Bronchial epithelial cell (primary cell): ENCODE measurements at places on chromosomes 7 and 10. TPM values are rescaled to one million over a fixed set of nuclear protein-coding genes. Genes with fewer than 3 reads are reported as not detected.

- DNase-seq: no peak
These were observed 664.9 kb downstream of the SUGCT start for GRCh38 chr7:40799493-40800403.

DNA sequence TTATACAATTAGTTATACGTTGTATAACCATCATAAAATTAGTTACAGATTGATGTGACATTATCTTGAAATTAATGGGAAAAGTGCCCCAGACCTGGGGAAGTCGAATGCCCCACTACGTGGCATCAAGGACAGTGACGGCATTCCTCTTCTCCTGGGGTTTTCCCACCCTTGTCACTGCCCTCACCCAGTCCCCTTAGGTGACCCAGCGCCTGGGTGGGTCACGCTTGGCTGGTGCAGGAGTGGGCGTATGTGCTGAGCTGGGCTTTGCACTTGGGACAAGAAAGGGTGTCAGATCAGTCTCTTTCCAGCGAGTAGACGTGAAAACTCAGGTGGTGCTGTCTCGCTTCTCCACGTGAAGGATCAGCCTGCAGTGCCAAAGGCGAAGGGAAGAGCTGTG is 7.6 kb downstream of the FOXK1 start:
- DNase-seq: no peak

DNA sequence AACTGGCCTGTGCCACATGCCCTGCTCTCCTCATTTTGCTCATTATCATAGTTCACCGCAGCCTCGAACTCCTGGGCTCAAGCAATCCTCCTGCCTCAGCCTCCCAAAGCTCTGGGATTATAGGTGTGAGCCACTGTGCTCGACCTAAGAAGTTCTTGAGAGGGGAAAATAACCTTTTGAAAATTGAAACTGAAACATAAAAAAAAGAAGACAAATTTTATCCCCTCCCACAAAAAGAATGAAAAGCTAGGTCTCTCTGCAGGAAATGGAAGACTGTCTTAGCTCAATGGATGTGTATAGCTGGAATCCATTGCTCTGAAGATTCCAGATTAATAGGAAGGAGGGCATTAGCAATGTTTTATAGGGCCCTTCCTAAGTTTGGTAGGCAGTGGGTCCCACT is 2.0 kb upstream of the EXOC6 start:
- DNase-seq: no peak

- no peak for DNase-seq
These were observed 75.7 kb downstream of the CDH23 start for GRCh38 chr10:71472466-71472865.

DNA sequence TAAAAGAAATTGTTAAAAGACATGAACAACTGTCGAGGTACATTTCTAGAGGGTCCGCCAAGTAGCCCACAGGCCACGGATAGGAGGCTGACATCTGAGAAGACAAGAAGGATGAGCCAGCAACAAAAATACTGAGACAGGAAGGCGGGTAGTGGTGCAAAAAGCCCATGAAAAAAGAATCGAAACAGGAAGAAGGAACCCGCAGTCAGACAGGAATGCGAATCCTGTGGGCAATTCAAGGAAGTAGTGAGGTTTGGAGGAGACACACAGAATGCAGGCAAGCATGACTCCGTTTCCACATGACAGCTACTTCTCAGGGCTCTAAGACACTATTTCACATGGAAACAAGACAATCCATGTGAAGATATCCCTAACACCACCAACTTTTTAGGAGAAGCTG is 125.2 kb downstream of the DOCK4 start:
- no peak for DNase-seq

GRCh38 chr7:83738291-83738835 is 89.4 kb upstream of the SEMA3E start:
- no peak for DNase-seq

- peak; percentile 37 for DNase-seq
These were observed 64.4 kb downstream of the SUGCT start for GRCh38 chr7:40199076-40199802.

- DNase-seq: peak; percentile 35
These were observed 576.1 kb upstream of the LRRTM3 start for GRCh38 chr10:66349726-66350125.

GRCh38 chr7:129951226-129952085 is 1.3 kb downstream of the UBE2H start:
- no peak for DNase-seq

DNA sequence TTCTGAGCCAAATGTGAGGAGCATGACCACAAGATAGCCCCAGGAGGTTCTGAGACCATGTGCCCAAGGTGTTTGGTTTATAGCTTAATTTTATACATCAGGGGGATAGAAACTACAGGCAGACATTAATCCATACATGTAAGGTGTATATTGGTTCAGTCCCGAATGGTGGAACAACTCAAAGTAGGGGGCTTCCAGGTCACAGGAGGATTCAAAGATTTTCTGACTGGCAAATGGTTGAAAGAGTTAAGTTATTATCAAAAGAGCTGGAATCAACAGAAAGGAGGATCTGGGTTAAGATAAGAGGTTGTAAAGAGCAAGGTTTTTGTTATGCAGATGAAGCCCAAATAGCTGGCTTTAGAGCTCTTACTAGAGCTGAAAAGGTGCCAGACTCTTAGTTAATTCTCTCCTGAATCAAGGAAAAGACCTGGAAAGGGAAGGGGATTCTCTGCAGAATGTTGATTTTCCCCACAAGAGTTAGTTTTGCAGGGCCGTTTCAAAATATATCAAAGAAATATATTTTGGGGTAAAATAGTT is 640.0 kb downstream of the IPMK start:
- no peak for DNase-seq

GRCh38 chr7:106755641-106756040 is 94.7 kb upstream of the CCDC71L start:
- no peak for DNase-seq

GRCh38 chr10:57008189-57008588 is 647.1 kb upstream of the ZWINT start:
- DNase-seq: no peak

GRCh38 chr7:45670227-45670626 is 96.1 kb downstream of the ADCY1 start:
- no peak for DNase-seq

GRCh38 chr10:77811831-77812430 is 114.6 kb downstream of the DLG5 start:
- DNase-seq: no peak

- DNase-seq: peak; percentile 54
These were observed 1.2 kb upstream of the MAP3K8 start for GRCh38 chr10:30432622-30433305.

DNA sequence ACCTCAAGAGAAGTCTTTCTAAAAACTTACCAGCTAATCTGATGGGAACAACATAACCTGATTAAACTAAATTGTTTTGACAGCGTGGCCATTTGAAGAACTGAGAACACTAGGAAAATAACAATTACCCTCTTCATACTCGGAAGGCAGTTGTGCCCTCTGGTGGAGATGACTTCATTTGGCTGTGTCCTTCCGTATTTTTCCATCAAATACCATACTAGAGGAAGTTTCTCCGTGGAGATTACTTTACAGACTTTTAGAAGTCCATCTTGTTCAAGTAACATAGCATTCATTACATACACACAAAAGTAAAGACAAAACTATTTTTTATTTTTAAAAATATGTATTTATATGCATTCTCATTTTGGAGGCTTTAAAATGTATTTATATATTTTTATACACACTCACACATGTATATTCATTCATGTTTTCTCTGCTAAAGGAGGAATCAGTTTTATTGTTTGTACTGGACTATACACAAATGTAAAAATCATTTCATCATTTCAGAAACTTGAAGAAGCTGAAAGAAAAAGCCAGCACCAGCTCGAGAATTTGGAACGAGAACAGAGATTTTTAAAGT is 25.2 kb downstream of the SMNDC1 start:
- peak; percentile 61 for DNase-seq

DNA sequence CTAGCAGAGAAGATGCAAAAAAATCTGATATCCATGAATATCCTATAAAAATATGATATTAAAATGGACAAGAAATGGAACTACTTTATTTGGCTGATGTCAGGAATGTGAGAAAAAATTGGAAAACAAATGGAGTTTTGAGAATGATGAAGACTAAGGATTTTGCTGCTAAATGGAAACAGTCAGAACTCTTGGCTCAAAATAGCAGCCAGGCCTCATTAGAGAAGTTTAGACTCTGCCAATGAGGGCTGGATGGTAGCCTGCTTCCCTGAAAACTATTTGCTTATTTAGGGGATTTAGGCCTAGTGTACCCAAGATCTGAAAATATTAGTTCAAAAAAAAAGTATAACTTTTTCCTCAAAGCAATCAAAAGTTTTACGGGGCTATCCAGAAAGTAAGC is 458.5 kb downstream of the TFEC start:
- no peak for DNase-seq

- DNase-seq: no peak
These were observed 90.5 kb upstream of the ZNF32 start for GRCh38 chr10:43739161-43739560.

- DNase-seq: peak; percentile 76
These were observed 11.5 kb downstream of the SGPL1 start for GRCh38 chr10:70827086-70827757.

- no peak for DNase-seq
These were observed 9.7 kb downstream of the ABCA13 start for GRCh38 chr7:48180981-48181380.

- DNase-seq: peak; percentile 88
These were observed 16.7 kb upstream of the RSBN1L start for GRCh38 chr7:77679608-77680007.

GRCh38 chr7:144659211-144659610 is 176.6 kb downstream of the TPK1 start:
- no peak for DNase-seq

DNA sequence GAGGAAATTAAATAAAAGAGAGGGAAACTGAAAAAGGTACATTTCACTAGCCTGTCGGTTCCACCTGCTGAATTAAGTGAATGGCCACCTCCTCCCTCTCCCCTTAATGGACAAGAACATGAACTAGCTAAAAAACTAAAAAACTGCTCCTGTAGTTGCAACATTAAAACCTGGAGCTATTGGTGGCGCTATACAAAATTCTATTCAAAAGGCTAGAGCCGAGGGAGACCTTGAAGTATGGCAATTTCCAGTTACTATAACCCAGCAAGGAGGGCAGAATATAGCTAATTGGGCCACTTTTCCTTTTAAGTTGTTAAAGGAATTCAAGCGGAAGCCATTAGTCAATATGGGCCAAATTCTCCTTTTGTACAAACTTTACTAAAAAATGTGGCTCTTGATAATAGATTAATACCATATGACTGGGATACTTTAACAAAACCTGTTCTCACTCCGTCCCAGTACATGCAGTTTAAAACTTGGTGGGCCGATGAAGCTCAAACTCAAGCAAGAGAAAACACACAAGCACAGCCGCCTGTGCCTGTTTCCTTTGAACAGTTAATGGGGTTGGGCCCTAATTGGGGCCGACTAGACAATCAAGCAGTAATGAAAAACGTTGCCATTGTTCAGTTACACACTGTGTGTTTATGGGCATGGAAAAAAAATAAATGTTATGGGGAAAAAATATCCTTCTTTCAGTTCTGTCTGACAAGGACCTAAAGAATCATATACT is 6.5 kb upstream of the CHST3 start:
- no peak for DNase-seq

The PNLIPRP1 gene
- not detected in 2 replicates for total RNA-seq

The CLRN3 gene
- total RNA-seq: not detected in 2 replicates

The ASB10 gene
- total RNA-seq: not detected in 2 replicates

The NKX1-2 gene
- 0.51 and 2.1 TPM in 2 replicates for total RNA-seq

The OPN1SW gene
- not detected in 2 replicates for total RNA-seq

The SLC13A4 gene
- total RNA-seq: under 0.01 and 0.26 TPM in 2 replicates

The PRSS37 gene
- total RNA-seq: not detected in 2 replicates

The OR6B1 gene
- total RNA-seq: not detected in 2 replicates

The GNB2 gene
- 66.1 and 88.7 TPM in 2 replicates for total RNA-seq
